ENCODE measurements at places on chromosomes 16 and 17.

- DNase-seq = no peak
Observed at GRCh38 chr17:43015579-43015978, 6.6 kb downstream of the VAT1 start.

DNA sequence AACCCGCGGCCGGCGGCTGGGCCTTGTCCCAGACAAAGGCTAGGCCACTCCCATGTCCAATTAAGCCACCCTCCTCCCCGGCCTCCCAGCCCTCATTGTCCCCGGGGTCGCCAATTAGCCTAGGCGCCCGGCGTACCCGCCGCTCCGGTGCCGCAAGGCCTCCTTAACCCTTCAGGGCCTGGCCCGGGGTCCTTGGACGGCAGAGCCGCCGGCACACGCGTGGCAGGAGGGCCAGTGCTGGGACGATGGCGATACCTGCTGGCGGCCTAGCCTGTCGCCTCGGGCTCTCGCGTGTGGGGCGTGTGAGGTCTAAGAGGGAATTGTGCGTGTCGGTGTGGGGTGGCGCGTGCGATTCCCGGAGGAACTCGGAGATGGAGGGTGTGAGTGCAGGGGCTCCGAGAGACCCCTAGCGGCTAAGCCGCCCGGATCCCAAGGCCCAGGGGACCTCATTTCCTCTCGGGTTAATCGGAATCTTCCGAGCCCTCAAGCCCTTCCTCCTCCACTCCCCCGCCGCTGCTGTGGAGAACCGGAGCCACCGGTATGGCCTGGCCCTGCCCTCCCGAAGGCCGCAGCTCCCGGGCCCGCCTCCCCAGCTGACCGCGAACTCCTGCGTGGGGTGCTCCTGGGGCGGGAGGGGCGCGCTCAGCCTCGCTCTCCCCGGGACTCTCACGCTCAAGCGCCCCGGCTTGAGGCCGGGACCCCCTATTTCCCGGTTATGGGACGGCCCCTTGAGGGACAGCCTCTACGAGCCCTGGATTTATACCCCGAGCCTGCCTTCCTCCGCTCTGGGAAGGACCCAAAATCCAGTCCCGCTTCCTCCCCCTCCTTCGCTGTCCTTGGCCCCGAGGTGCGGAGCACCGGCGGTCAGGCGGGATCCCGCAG, 11.9 kb downstream of the TBX2 start:
- no peak for DNase-seq

- DNase-seq = no peak
Observed at GRCh38 chr17:5819921-5820685, 235.8 kb upstream of the NLRP1 start.

GRCh38 chr16:1002399-1003166, 21.0 kb downstream of the SOX8 start:
- DNase-seq = peak; percentile 62

DNA sequence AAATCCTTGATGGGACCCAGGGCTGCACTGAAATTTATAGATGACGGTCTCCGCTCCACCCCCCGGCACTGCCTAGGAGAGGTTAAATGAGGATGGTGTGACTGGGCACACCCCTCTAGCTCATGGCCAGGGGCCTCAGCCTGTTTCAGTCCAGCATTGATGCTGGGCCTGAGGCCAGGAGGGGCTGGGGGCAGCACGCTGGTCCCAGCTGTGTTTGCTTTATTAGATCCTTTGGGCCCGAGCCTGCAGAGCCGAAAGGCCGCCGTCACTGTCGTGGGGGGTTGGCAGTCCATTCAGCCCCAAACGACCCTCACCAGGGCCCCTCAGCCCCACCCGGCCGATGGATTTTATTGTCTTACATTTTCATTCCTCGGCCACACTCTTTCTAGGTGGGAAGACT, 10.8 kb upstream of the DOK4 start:
- DNase-seq = no peak

- no peak for DNase-seq
Observed at GRCh38 chr17:18037486-18037885, 1.5 kb downstream of the ATPAF2 start.

DNA sequence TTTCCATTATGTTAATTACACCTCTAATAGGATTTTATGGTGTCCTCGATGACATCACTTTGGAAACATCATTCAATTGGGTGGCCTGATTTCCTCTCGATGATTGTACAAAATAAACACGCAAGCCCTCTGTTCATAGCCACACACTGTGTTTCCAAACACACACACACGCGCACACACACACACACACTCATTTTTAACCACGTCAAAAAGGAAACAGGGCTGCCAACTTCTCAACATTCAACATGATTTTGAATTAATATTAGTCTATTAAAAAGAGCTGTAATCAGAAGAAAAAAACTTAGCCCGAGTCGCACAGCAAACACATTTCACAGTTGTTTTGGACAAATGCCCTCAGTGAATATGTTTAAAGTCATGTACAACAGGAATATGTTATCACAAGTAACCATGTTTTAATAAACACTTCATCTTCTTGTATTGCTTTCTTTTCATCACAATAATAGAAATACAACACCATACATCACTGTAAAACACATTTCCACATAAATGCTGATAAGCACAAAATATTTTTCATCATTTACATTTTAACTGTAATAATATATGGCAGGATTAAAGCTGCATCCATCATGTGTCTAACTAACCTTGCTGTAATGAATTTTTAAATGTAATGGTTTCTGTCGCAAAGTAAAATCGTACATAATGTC, 219.1 kb upstream of the IRX3 start:
- DNase-seq = no peak

DNA sequence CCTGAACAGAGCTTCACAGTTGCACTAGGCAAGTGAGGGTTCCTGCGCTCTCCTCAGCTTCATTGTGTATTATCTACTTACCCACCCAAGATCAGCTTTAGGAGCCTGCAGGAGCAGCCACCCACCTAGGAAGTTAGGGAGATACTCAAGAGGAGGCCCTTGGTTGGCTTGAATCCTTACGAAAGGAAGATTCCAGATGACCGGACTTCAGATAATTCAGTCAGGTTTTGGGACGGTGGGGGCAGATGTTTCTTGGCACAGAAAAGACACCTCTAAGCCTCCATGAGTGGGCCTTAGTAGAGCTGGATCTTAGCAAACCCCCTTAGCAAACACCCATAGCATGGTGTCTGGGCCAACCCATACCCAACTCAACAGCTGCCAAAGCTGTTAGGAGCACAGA, 2.4 kb upstream of the CBFB start:
- no peak for DNase-seq

- DNase-seq = no peak
Observed at GRCh38 chr17:75906143-75906884, 1.6 kb upstream of the MRPL38 start.

DNA sequence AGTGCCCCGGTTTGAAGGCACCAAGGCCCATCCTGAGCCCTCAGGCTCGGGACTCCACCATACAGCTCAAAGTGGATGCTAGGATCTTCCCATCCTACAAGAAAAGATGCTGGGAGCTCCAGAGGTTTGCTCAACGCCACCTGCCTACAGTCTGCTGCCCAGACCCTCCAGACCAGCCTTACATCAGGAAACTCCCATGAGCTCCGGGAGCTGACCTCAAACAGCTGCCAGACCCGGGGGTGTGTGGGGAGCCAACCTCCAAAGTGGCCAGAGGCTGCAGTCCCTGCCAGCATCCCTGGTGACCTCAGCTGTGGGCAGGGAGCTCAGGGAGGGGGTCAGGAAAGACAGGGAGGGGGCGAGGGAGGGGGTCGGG, 43.8 kb downstream of the C16orf82 start:
- DNase-seq = no peak

DNA sequence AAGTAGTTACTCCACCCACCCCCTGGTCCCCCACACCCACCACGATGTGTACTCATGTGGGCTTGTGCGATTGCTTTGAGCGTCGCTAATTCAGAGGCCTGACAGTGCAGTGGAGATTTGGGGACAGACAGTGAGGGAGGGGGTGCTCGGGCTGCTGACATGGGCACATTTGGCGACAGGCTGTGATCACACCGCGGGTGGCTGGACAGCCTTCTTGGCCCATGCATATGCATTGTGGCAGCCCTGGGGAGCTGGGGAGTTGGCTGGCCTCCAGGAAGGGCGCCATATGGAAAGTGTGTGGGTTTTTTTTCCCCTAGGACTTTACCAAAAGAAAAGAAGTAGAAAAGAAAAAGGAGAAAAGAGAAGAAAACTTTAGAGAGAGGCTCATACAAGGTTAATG, 275.5 kb upstream of the N4BP1 start:
- DNase-seq = no peak

GRCh38 chr16:61926766-61927165, 109.5 kb downstream of the CDH8 start:
- no peak for DNase-seq

DNA sequence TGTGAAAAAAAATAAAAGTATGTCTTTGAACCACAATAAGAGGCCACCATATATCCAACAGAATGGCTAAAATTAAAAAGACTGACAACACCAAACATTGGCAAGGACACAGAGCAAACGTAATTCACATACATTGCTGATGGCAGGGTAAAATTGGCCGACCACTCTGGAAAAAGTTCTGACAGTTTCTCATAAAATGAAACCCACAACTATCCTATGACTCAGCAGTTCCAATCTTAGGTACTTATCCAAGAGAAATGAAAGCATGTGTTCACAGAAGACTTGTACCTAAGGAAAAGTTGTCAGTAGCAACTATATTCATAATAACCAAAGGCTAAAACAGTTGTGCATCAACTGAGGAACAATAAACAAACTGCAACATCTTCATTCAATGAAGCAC, 357.3 kb upstream of the XYLT1 start:
- DNase-seq = no peak

- no peak for DNase-seq
Observed at GRCh38 chr17:57313097-57313835, 56.9 kb downstream of the MSI2 start.

DNA sequence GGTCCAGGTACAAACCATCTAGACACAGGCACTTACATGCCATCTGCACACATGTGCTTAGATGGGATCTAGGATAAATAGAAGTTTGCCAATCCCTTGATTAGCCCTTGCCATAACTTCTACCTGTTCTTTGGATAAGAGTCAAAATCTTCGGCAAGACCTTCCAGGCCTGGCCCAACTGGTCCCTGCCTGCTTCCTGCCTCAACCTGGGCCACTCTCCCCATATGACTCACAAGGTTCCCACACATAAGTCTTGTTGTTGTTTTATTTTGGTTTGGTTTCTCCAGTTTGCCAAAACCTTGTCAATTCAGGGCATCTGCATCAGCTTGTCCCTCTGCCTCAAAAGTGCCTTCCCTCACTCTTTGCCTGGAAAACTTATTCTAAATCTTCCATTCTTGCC, 95.3 kb upstream of the XYLT1 start:
- DNase-seq = no peak

- no peak for DNase-seq
Observed at GRCh38 chr17:7945651-7946050, 13.6 kb downstream of the CNTROB start.

DNA sequence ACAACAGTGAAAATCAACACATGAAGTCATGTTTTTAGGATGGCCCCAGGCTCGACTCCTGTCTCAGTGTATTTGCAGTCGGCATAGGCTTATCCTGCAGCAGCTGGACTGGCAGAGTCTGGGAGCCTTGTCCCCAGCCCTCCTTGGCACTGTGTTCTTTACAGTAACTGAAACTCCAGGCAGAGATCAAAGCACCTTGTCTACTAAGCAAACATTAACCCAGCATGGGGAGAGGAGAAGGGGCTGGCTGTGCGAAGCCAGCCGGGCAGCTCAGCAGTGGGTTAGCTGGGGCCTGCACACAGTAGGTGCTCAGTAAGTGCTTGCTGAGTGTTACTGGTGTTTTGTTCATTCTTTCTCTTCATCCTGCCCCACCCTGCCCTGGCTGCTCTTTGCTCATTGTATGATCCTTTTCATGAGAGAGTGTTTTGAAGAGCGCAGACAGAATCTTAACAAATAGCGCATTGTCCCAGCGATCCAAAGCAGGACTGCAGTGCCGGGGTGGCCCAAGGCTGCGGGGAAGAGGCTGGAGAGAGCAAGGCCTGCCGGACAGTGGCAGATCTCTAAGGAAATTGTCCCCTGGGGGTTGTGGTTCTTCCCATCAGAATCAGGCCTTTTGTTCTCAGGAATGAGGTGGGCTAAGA, 23.5 kb upstream of the ITGB4 start:
- DNase-seq = no peak

- DNase-seq = no peak
Observed at GRCh38 chr16:73886426-73886825, 410.2 kb upstream of the PSMD7 start.

DNA sequence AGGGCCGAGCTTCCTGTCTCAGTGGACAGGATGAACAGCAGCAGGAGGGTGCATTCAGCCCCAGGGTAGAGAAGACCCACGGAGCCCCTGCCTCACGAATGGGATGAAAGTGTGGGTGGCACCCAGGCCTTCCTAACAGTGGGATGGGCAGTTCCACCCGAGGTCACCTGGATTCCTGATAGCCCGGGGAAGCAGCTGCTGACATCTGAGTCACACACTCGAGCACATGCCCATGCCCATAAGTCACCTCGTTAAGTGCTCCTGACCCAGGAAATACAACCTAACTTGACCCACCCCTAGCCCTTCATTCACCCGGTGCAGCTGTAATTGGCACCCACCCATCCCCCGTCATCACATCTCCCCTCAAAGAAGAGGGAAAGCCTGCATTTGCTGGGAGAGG, 85.3 kb upstream of the FOXF1 start:
- no peak for DNase-seq

DNA sequence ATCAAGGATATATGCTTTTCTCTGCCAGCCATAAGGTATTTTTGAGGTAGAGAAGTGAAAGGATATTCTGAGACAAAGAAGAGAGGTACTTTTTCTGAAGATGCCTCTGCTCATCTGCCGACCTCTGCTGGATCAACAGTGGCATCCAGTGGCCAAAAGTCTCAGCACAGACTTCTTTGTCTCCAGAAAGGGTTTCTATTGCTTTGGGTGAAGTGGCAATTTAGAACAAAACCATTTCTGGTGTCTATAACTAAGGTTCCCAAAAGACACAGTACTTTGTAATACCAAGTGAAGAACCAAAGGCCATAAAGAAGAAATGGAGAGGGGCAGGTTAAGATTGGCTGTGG, 155.2 kb upstream of the C17orf78 start:
- peak; percentile 51 for DNase-seq

GRCh38 chr16:81333356-81333755, 18.6 kb downstream of the GAN start:
- DNase-seq = no peak

DNA sequence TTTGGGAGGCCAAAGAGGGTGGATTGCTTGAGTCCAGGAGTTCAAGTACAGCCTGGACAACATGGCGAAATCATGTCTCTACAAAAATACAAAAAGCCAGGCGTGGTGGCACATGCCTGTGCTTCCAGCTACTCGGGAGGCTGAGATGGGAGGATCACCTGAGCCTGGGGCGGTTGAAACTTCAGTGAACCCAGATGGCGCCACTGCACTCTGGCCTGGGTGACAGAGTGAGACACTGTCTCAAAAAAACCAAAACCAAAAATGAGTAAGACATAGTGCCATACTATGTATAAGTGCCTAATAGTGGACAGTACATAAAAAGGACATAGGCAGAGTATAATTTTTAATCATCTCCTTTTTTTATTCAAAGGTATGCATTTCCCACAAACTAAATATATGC, 4.0 kb downstream of the CTC1 start:
- peak; percentile 32 for DNase-seq

GRCh38 chr16:69935278-69935711, 15.8 kb upstream of the CLEC18A start:
- no peak for DNase-seq

GRCh38 chr17:18981642-18982424, 22.7 kb downstream of the FAM83G start:
- no peak for DNase-seq

GRCh38 chr17:57601143-57601735, 143.9 kb downstream of the CCDC182 start:
- DNase-seq = peak; percentile 59

- no peak for DNase-seq
Observed at GRCh38 chr17:63150490-63150889, 184.5 kb downstream of the TANC2 start.

- no peak for DNase-seq
Observed at GRCh38 chr16:74991593-74992403, 6.9 kb upstream of the WDR59 start.
